Stimulated activated CD8-positive, alpha-beta memory T cell treated with anti-CD3 and anti-CD28 coated beads, Interleukin-4, amount 100 ng/mL, for 24 hours (primary cell): ENCODE measurements at places on chromosomes 3 and 15.

DNA sequence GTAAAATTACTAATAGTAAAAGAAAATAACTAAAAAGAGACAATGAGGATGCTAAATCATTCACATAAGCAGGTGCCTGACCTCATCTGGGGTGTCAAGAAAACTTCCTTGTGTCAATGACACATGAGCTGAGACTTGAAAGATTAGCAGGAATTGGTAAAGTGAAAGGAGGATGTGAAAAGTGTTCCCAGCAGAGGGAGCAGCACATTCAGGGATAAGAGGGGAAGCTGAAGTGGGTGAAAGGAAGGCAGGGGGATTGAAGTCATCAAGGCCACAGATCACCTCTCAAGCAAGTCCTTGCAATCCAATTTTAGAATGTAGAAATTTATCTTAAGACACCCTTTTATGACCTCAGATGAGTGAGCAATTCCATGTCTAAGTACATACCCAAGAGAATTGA, 60.2 kb upstream of the ACP3 start:
- no peak for DNase-seq

- DNase-seq, result no peak
These were observed 350.4 kb downstream of the CLSTN2 start for GRCh38 chr3:140285380-140285779.

GRCh38 chr3:183526838-183527427, 28.6 kb downstream of the KLHL6 start:
- DNase-seq, result no peak

DNA sequence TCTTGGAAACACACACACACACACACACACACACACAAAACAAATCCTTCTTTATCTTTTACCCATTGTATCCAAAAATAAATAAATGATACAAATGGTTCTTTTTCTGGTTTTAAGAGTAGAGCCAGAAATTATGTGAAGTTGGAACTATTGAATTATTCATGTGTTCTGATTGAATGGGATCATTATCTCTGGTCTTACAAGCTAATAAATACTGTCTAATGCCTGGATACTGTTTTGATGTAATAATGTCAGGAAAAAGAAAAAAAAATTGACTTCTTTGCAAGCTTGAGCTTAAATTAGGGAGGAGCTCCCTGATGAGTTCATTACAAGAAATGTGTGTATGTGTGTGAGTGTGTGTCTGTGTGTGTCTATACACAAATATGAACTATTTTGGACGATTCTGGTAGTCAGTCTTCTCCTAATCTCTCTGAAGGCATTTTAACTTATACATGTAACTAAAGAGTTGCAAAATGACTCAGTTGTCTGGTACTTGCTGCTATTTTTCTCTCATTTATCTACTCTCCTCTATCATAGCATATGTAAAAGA, 507.2 kb upstream of the AGTR1 start:
- DNase-seq, result no peak

DNA sequence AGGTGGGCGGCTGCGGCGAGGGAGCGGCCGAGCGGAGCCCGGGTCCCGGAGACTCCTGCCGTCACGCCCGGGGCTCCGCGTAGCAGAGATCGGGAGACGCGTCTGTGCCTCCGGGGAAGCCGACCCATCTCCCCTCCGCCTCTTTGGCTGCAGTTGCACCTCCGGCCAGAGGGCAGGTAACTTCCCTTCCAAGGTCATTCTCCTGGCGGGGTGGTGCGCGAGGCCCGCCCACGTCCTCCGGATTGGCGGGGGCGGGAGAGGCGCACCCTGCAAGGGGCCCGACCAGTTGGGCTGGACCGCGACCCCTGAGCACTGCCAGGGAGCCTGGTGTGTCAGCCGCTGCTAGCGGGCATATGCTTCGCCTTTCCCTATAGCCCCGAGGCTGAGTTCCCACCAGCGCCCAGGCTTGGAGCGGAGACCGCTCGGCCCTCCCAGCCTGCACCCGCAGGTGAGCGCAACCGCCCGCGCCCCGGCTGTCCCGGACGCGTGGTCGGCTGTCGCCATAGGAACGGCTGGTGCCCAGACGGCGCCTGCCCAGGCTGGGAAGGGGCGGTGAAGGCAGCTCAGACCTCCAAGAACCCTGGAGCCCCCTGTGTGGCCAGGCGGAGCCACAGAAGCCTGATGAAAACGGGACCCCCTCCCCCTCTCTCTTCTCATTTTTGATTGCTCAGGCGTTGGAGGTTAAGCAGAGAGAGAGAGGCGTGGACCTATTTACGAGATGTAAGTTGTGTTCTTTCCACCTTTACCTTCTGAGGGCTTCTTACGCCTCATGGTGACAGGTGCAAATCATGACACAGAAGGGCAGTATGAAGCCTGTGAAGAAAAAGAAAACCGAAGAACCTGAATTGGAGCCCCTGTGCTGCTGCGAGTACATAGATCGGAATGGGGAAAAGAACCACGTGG, 453 bp downstream of the ZDHHC23 start:
- DNase-seq, result no peak

- no peak for DNase-seq
These were observed 39.2 kb downstream of the SLC24A1 start for GRCh38 chr15:65660927-65661326.
